ENCODE measurements at places on chromosomes 6 and 20.

DNA sequence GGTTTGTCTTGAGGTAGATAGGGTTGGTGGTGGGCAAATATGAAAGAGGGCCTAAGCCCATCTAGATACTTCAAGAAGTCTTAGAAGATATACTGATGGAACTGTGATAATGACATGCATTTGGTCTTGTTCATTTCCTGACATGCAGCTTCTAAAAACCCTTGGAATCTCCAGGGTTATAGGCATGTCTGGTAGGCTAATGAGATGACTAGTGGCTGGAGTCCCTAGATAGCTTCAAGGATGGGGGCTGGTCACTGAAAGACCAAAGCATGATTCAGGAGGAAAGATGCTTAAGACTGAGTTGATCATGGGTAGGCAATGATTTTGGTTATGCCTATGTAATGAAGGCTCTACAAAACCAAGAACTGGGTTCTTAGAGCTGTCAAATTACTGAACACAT is 217.9 kb upstream of the MOCS1 start:
- no peak for DNase-seq

- no peak for DNase-seq
Observed at GRCh38 chr20:2911200-2911599, 37.9 kb downstream of the PTPRA start.

DNA sequence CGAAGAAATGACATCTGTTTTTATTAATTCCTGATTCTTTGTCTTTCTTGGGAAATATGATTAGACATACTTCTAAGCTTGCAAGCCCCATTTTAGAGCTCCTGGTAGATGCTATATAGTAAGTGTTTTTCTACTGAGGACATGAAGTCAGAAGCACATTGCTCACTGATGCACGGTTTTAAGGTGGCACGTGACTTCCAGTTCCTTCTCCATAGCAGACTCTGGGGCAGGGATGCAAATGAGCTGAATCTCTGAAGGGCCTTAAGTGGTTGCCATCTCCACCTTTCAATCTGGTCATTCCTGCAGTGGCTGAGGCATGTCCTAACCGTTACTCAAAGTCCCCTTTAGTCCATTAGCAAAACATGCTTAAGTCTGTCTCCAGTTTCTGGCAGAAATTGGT is 421.2 kb upstream of the HTR1E start:
- no peak for DNase-seq

- DNase-seq, result no peak
Observed at GRCh38 chr6:136612666-136613389, 62.6 kb upstream of the MAP7 start.

- DNase-seq, result no peak
Observed at GRCh38 chr6:56695702-56696101, 53.0 kb upstream of the DST start.

- DNase-seq, result no peak
Observed at GRCh38 chr6:23510778-23511510, 615.1 kb upstream of the NRSN1 start.

DNA sequence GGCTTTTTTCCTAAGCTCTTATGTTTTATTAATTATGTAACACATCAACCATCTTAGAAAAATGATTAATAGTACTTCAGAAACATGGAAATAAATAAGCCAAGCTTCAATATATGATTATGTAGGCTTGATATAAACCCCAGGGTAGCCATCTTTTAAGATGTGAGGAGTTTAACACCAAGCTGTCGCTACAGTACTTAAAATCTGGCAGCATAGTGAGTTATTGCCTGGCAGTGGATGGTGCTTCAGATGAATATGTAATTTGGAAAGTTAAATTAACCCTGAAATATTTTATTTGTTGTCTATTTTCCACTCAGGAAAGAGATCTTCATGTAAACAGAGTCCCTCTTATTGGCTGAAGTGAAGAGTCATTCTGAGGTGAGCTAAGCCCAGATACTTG is 339.0 kb upstream of the ZFP64 start:
- DNase-seq, result no peak

DNA sequence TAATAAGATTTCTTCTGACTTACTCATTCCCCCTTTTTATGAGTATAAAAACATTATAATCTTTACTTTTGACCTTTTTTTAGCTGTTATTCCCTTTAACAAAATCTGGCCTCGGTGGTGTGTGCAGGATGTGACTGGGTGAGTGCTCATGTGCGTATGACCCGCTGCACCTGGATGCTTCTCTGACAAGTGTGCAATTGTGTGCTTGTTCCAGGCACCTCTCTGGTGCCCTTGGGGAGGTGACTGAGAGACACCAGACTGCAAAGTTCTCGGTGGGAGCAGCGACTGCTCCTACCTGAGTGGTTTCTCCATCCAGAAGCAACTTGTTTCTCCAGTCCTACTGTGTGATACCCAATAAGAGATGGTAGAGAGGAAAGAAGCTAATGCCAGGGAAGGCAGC is 65.0 kb downstream of the ISM1 start:
- no peak for DNase-seq

GRCh38 chr20:50027611-50028105 is 44.9 kb downstream of the SNAI1 start:
- peak; percentile 66 for DNase-seq

DNA sequence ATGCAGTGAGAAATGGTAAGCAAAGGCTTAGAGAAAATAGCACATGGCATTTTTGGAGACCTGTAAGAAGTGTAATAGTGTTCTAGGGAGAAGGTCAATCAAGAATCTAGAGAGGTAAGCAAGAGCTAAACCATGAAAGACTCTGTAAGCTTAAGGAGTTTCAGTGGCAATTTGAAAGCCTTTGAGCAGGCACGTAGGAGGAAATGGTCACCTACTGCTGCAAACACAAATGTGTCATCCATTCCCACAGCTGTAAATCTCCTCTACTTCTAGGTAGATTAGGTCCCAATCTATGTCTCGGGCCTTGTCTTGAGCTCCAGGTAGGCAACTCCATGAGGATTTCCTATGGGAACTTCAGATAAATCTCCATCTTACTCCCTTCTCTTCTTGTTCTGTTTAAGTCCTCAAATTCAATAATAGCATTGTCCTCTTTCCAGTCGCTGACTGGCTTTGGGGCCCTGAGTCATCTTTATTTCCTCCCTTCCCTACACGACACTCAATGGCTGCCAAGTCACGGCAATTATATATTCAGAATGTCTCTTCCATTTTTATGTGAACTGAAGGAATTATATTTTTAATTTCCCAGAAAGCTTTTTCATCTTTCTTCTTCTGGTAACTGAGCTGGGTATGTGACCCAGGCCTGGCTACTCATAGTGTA is 24.2 kb upstream of the PAQR8 start:
- no peak for DNase-seq

GRCh38 chr20:10531848-10532247 is 96.7 kb downstream of the SLX4IP start:
- no peak for DNase-seq

GRCh38 chr6:16632101-16632500 is 129.2 kb downstream of the ATXN1 start:
- no peak for DNase-seq

- no peak for DNase-seq
Observed at GRCh38 chr6:119022796-119023195, 55.7 kb downstream of the FAM184A start.

- no peak for DNase-seq
Observed at GRCh38 chr6:31952890-31953289, 5.9 kb downstream of the NELFE start.

GRCh38 chr6:134424165-134424797 is 106.4 kb upstream of the SGK1 start:
- DNase-seq, result no peak

GRCh38 chr20:18032977-18033892 is 24.5 kb downstream of the OVOL2 start:
- no peak for DNase-seq

- DNase-seq, result no peak
Observed at GRCh38 chr6:118869350-118869749, 24.6 kb upstream of the ASF1A start.

DNA sequence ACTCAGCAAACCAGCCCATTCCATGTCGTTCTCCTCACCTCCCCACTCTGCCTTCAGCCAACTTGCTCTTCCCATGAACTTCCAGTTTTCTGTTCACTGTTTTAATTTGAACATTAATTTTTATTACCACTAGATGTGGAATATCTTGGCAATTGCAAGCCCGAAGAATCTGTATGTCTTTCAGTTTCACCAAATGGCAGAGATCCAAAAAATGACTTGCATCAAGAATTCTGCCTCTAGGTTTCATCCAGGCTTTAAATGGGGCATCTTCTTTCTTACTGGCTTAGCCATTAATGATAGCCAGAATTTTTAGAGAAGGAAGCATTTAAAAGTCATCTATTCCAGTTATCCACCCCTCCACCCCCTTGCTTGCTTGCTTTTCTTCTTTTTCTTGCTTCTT is 39.0 kb downstream of the CAP2 start:
- DNase-seq, result no peak

- no peak for DNase-seq
Observed at GRCh38 chr20:24991897-24992486, 559 bp downstream of the APMAP start.

GRCh38 chr6:116924245-116924644 is 47.2 kb downstream of the RFX6 start:
- DNase-seq, result no peak

DNA sequence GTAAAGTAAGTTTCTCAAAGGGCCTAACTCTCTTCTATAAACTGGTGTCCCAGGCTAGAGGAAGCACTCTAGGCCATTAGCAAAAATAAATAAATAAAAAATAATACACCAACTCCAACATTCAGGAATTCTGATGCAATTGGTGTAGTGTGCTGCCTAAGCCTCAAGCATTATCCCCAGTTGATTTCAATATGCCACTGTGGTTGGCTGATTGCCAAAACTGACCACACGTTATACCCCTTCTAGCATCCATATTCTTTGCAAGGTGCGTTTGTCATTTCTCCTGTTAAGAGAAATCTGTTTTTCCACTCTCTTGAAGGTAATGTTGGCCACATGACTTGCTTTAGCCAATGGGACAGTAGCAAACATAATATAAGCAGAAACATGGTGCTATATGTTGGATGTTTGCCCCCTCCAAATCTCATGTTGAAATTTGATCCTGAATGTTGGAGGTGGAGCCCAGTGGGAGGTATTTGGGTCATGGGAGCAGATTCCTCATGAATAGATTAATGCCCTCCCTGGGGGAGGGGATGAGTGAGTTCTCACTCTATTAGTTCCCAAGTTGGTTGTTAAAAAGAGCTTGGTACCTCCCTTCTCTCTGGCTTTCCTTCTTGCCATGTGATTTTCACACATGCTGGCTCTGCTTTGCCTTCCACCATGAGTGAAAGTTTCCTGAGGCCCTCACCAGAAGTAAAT is 71.9 kb upstream of the PLCB4 start:
- DNase-seq, result no peak

DNA sequence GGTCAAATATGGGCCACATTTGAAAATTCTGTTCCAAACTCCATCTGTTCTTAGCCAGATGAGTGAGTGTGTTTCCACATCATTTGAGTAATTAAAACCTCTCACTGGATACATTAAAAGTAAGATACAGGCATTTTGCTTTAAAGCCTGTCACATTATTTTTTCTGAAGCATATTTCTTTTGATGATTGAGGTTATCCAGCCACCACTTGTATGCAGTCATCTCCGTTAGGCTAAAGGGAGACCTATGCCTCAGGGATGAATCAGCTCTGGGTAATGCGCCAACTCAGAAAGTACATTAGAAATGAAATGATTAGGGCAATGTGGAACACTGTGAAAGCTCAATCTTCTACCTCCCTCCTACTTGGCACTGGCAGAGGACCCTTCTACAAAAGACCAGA is 90.7 kb downstream of the SNAP25 start:
- peak; percentile 46 for DNase-seq

DNA sequence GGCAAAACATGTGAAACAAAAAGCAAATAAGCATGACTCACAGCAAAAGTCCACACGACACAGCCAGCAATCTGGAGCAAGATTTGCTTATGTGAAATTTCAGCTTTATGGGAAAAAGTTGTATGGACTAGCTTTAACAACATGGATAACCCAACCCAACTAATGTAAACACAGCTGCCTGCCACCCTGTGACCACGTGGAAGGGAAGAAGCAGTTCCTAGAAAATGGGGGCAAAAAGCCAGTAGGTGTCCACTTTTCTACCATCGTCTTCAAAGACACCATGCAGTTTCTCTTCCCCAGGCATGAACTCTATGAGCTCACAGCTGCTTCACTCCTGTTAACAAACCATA is 425.4 kb upstream of the RNF217 start:
- no peak for DNase-seq

DNA sequence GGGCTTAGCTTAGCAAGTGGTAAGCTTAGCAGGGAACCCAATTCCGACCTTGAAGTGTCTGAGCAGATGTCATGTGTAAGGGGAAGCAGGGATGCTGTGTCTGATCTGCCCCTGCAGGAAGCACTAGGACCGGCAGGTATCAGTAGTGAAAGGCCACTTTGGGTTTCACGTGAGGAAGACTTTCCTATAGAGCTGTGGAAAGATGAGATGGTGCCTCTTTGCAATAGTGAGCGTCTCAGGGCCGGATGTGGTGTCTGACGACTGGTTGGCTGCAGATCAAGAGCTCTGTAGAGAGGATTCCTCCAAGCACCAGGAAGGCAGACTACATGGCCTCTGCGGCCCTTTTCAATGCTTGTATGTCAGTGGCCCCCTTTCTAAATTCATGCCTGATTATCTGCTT is 98.3 kb downstream of the TIAM2 start:
- no peak for DNase-seq

DNA sequence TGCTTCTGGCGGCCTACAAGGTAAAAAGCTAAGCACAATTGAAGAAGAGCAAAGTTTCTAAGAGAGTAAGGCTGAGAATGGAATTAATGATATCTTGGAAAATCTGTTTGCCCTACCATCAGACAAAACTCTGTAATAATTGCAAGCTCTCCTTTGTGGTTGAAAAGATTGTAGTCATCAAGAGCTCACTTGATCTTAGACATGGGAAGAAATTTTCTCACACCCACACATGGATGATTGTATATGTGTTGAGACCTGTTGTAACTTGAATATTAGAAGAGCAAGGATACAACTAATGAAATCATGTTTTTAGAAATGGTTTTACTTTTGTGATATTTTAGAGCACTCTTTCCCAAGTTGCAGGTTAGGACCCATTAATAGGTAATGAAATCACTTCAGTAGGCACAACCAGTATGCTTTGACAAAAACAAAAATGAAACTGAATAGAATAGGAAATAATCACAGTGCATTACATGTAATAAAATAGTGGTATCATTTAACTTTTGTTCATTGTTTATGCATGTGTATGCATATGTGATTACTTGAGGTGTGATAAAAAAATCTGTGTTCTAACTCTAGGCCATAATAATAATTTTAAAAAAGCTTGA is 14.0 kb downstream of the DCBLD1 start:
- DNase-seq, result no peak
